ENCODE measurements at places on chromosomes 1 and 21.

- no peak for DNase-seq
Measured at GRCh38 chr1:150073516-150073915, 5.9 kb downstream of the VPS45 start.

DNA sequence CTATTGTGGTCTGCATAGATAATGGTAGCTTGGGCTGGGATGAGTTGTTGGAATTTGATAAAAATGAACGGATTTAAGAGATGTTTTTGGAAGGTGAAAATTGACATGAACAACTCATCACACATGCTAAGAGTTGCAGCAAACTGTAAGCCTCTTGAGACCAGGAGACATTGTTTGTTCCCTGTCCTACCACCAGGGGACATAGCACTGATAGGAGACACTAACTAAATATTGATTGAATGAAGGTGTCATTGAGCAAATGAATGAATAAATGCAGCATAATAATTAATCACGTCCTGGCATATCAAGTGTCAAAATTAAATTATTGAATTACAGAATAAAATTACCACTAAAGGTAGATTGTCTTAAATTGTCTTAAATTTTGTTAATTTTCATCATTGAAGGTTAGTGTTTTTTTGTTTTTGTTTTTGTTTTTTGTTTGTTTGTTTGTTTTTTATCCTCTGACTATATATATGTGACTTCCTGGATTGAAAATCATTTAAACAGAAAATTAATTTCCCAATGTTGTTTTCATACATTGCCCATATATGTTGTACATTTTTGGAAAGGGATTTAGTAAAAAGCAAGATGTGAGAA is 285.3 kb upstream of the C1orf105 start:
- no peak for DNase-seq

DNA sequence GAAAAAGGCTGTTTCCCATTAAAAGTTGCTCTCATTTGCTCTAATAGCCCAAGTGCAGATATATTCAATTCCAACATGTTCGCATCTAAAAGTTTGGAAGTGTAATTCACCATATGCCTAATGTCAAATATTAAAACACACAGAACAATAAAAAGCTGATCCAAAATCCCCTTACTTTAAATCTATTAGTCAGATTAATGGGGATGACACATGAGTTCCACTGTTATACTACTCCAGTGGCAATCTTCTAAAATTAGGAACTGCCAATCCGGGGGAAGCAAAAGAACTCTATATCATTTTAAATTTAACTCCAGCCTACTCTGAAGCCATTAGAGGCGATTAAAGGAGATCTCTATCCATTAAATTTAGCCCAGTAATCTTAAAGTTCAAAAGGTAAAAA is 317.1 kb downstream of the NTNG1 start:
- no peak for DNase-seq

DNA sequence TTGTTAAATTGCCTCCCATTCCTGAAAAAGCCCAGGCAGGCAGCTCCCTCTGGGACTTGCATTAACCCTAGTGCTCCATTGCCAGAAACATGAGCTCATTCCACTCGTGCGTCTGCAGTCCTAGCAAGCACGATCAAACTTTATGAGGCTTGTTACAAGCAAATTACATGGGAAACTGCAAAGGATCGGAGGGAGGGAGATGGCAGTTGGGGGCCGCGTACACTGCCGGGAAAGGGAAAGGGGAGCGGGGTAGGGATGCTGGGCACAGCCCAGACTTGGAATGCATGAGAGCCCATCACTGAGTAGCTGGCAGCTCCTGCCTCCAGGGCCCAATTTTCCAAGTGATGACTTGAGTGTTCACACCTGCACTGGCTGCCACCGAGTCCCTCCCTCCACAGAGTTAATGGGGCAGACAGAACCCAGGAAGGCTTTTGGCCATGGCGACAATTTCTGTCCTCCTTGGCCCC is 169.9 kb downstream of the BRINP2 start:
- DNase-seq = no peak

- DNase-seq = no peak
Measured at GRCh38 chr1:18360251-18360650, 120.5 kb upstream of the KLHDC7A start.

DNA sequence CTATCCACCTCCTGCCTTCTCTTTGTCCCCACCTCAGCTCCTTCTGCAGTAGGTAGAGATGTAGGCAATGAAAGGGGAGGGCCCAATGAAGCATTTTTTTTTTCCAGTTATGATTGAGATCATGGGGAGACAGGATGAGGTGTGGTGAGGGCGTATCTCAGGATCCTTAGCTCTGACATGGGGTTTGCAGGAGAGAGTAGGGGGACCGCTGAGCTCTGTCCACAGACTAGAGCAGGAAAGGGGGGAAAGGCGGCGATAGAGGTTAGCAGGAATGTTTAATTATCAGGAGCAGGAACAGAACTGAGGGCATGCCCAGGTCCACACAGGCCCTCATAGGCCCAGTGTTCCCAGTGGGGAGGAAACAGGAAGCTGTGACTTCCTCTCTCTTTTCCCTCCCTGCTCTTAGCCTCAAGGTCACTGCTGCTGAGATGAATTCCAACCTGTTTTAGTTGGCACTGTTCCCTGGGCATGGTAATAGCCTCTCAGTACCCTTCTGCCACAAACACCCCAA is 901 bp upstream of the RXFP4 start:
- no peak for DNase-seq

- no peak for DNase-seq
Measured at GRCh38 chr1:100735244-100735643, 15.7 kb downstream of the VCAM1 start.

DNA sequence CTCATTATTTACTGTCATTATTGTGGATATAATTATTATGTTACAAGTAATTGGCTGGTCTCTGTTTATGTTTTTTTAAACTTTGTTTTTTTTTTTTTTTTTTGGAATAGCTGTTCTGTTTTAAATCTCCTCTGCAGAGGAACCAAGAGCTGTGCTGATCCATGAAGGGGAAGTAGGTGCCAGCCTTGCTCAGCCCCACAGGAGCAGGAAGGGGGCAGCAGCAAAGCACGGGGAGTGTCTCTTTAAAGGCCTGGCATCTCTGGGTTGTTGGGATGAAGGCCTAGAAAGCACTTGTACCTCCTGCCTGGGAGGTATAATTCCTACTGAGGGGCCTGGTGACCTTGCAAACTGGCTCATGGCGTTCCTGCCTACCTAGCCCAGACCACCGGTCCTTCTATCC is 2.5 kb upstream of the GRHL3 start:
- DNase-seq = no peak

DNA sequence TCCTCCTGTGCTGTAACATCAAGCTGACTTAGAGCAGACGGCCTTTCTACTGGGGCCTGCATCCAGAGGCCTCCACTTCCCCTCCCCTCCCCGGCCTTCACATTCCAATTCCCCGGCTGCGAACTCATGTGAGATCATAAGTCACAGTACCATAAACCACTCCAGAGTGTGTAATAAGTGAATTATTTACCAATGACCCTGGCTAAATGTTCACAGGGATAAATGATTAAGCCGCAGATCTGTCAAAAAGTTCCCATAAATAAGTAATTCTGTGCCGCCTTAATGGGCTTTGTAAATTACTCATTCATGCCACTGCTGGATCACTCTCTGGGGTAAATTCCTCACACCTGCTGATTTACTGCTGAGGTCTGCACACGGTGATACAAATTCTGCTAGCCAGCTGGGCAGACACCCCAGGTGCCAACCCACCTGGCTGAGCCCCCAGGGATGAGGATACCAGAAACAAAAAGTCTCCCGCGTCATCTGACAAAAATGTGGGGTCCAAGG is 27.4 kb upstream of the KIRREL1 start:
- no peak for DNase-seq

- DNase-seq = peak; percentile 41
Measured at GRCh38 chr1:98704474-98704873, 43.0 kb downstream of the SNX7 start.

DNA sequence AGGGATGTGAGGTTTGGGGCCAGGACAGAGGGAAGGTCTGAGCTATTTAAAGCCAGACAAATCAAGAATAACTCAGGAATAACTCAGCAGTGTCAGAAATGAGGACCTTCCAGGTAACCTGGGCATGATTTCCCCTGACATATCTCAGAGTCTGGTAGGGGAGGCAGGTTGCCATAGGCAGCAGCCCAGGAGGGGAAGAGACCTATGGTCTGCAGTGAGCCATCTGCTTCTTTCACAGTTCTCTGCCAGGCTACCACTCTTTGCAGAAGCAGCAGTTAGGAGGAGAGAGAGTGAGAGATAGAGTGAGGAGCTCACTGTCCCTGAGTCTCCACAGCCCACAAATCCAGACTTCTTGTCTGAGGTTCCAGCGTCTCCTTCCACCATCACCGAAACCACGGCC is 6.3 kb upstream of the VSIG8 start:
- DNase-seq = no peak

GRCh38 chr1:67672260-67672803 is 12.7 kb upstream of the GADD45A start:
- DNase-seq = no peak

GRCh38 chr1:41347276-41347675 is 14.0 kb upstream of the FOXO6 start:
- DNase-seq = no peak

GRCh38 chr1:18668750-18669404 is 38.2 kb downstream of the PAX7 start:
- no peak for DNase-seq

- DNase-seq = peak; percentile 80
Measured at GRCh38 chr1:9835758-9836631, 12.2 kb upstream of the CLSTN1 start.

DNA sequence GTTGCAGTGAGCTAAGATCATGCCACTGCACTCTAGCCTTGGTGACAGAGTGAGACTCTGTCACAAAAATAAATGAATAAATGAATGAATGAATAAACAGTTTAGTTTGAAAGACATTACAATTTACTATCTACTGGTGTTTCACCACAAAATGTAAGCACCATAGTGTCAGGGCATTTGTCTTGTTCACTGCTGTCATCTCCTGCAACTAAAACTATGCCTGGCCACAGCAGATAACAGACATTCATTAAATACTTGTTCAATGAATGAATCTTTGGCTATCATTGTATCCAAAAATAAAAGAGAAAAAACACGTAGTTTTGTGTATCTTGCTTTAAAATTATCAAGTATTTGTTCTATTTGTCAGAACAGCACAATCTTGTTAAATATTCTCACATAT is 32.5 kb downstream of the SASS6 start:
- no peak for DNase-seq
